NT2/D1 (cell line): ENCODE measurements at places on chromosomes 4 and X.

GRCh38 chr4:168257768-168258167 is 60.8 kb downstream of the DDX60 start:
- DNase-seq: no peak

DNA sequence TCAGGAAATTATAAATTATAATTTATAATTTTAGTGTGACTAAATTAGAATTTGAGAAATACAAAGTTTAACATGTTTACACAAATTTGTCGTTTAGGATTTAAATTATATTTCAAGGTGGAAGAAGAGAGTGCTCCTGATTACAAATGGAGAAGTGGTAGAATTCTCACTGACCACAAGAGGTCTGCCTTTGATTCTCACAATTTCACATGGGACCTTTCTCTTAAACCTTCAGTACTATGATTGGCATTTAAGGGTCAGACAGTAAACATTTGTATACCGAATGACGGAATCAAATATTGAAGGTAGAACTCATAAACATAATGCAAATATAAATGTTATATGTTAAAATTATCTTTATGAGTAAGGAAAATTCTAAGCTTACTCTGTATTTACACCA is 171.7 kb downstream of the SLIT2 start:
- DNase-seq: no peak

GRCh38 chrX:116378961-116379360 is 57.4 kb upstream of the SLC6A14 start:
- DNase-seq: no peak

- no peak for DNase-seq
Observed at GRCh38 chrX:13471269-13471668, 98.1 kb upstream of the EGFL6 start.

DNA sequence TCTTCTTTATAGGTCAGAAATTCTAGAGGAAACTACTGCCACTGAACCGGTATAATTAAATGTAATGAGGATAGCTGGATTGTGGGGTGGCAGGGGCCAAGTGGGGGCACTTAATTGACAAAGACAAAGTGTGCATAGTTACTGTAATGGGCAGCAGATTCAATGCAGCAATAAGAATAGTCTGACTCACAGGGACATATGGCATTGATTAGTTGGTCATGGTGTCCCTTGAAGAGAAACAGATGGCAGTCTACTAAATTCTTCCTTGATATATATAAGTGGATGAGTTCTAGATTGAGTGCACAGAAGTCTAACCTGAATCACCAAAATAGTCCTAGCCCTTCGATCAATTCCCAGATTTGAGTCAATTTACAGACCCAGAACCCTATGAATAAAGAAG is 31.6 kb downstream of the ETDC start:
- DNase-seq: no peak

- DNase-seq: no peak
Observed at GRCh38 chr4:20017777-20018115, 234.0 kb upstream of the SLIT2 start.

DNA sequence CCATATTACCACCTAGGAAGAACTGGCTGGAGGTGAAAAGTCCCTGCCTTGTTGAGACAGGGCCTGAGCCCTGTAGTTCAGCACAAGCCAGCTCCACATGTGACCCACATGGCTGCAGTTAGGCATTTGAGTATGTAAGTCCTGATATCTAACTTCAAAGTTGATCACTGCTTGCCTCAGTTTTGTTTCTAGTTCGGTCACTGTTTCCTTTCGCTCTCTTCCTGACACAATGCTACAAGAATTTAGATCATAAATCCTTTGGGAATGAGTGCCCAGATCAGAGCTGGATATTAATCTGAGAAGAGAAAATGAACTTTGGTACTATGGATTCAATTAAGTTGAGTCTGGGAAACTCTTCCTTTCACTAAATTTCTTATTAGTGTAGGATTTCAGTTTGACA is 48.4 kb downstream of the AKAP4 start:
- DNase-seq: no peak

- DNase-seq: peak; percentile 8
Observed at GRCh38 chr4:44927399-44928380, 201.3 kb upstream of the GNPDA2 start.

GRCh38 chr4:53004497-53005148 is 142.5 kb downstream of the RASL11B start:
- DNase-seq: no peak

- no peak for DNase-seq
Observed at GRCh38 chrX:100975212-100975611, 5.7 kb downstream of the ARL13A start.

DNA sequence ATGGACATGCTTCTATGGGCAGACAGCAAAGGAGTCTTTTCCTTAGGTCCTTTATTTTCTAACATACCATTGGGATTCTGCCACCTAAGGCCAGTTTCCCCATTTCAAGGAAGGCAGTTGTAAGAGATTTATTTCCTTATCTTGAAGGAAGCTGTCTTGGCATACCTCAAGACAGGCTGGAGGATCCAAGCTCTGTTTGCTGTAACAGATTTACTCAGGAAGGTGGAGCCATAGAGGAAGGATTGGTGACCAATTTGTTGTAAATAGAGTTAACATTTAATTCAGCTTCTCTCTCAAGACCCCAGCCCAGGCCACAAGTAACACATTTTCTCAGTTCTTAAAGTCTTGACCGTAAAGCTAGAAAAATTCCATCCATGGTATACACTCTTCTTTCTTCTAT is 131.6 kb upstream of the TENM3 start:
- no peak for DNase-seq

GRCh38 chrX:135345107-135345589 is 35.9 kb downstream of the ETDC start:
- DNase-seq: no peak

DNA sequence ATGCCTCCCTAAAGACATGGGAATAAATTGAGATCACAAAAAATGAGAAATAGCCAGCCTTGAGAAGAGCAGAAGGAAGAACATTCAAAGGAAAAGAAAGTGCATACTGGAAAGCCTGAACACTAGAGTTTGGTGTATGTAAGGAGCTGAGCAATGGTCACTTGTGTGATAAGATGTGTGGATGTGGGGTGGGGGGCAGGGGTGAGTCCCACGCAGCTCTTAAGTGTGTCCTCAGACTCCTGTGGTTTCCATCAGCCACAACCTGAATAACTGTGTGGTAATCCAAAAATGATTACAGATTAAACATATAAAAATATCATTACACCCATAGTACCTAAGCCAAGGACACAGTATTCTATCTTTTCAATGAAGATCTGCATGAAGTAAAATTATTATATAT is 59.9 kb downstream of the ELOVL6 start:
- DNase-seq: no peak

DNA sequence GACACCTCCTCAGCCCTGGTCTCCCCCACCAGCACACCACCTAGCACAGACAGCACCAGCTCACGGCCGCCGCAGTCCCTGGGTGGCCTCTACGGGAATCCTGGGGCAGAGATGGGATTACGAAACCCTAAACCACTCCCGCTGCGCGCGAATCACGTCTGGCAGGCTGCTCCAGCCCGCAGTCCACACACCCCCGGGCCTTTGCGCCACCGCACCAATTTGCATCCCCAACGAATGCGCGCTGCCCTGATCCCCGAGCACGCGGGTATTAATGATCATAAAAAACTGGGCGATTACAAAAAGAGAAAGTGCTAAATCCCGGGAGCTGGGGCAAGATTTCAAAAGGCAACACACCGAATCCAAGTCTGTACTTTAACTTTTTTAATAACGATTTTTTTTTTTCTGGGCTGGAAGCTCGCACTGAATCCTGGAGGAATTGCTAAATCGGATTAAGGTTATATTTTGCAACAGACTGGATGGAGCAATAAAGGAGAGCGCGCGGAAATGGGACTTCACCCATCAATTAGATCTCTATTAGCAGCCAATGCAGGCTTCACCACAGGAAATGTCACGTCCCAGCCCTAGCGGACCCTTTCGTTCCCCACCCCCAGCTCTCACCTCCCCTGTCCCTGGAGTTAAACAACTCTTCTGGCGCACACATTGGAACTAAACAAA is 69.8 kb upstream of the TMEM33 start:
- no peak for DNase-seq

- DNase-seq: no peak
Observed at GRCh38 chr4:73901031-73901430, 31.8 kb downstream of the CXCL1 start.

GRCh38 chrX:40867352-40867751 is 132.0 kb upstream of the MED14 start:
- DNase-seq: no peak

DNA sequence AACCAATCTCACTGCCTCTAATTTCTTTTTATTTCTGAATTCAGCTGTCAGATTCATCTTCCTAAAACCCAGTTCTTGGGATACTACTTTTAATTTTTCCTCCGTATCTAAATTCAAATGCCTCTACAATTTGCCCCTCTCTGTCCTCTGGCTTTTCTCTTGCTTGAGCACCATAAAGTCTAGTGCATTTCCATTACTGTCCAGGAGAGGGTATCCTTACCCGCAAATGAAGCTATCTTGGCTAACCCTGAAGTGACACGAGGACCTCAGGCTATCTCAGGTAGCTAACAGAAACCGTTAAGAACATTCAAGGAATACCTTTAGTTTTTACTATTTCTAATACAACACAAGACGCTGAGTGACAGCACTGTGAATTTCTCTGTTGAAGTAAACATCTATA is 49.4 kb upstream of the PRR32 start:
- DNase-seq: peak; percentile 25

GRCh38 chr4:58809948-58810347 is 1699.8 kb upstream of the IGFBP7 start:
- DNase-seq: no peak

- no peak for DNase-seq
Observed at GRCh38 chrX:69389101-69389501, 115.0 kb upstream of the NALF2 start.

- DNase-seq: no peak
Observed at GRCh38 chr4:119128148-119128547, 7.5 kb upstream of the MYOZ2 start.

DNA sequence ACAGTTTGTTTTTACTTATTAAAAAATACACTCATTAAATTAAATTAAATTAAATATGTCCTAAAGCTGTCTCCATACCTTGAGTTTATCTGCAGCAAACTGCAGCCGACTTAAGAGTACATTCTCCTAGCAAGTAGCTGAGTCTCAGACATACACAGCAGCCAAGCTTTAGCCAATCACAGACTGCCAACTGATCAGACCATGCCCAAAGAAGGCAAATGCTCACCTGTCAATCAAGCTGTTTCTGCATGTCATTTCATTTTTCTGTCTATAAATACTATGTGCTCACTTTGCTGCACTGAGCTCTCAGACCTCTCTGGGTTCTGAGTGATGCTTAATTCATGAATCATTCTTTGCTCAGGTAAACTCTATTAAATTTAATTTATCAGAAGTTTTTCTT is 280.9 kb upstream of the EPHA5 start:
- no peak for DNase-seq

- DNase-seq: no peak
Observed at GRCh38 chr4:124201636-124202035, 510.9 kb downstream of the ANKRD50 start.

- DNase-seq: no peak
Observed at GRCh38 chr4:54945838-54946237, 179.6 kb downstream of the KDR start.

DNA sequence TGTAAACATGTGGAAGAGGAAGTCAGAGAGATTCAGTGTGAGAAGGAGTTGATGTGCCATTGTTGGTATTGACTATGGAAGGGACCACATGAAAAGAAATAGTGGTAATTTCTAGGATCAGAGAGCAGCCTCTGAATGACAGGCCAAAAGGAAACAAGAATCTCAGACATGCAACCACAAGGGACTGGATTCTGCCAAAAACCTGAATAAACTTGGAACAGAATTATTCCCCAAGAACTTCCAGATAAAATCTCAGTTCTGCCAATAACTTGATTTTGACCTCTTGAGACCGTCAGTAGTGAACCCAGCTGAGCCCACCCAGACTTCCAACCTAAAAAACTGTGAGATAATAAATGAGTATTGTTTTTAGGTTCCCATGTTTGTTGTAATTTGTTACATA is 653.6 kb upstream of the NR3C2 start:
- no peak for DNase-seq

- DNase-seq: no peak
Observed at GRCh38 chr4:3192188-3192587, 56.8 kb upstream of the MSANTD1 start.

DNA sequence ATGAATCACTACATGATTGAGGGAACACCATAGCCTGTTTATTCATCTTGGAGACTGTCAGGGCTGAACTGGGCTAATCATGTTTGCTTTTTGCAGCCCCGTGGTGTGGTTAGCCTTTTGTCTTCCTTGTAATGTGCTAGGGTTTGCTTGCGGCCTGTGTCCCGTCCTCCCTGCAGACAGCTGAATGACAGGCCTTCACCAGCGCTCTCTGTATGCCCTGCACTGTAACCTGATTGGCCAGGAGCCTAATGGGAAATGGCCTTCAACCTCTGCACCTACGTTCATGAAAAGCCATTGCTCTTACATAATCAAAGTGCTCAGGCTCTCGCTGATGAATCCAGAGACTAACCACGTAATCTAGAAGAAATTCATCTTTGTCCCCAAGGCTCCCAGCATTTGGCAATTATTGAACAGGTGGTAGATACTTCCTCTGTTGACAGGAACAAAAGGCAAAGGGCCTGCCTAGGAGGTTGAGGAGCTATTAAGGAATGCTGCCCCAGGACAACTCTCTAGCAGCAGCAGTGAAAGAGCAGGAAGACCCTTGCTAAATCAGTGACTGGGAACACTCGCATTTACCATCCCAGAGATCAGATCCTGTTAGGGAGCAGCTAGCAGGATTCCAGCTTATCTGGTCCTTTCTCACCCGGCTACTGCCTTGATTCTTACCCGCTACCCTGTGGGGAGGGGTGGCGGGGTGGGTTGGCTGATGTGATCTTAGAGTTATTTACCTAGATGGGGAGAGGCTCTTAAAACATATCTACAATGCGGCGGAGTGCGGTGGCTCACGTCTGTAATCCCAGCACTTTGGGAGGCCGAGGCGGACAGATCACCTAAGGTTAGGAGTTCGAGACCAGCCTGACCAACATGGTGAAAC is 42.3 kb upstream of the FAT1 start:
- no peak for DNase-seq

- peak; percentile 30 for DNase-seq
Observed at GRCh38 chr4:135185256-135185655, 983.7 kb upstream of the PABPC4L start.

DNA sequence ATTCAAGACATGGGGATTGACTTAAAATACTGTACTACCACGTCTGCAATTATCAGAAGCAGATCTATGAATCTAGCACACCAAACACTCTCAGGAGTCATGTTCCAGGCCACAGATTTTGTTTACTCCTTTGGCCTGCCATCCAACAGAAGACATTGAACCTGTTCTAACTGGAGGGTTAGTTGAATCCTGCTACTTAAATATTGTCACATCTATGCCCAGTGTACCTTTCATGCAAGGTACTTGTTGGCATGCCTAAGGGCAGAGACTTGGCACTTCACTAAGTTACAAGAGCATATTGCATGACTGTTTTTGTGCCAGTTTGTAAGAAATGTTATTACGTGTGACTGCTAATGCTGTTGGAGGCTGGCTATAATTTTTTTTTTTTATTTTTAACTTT is 126.9 kb upstream of the BCOR start:
- DNase-seq: no peak

DNA sequence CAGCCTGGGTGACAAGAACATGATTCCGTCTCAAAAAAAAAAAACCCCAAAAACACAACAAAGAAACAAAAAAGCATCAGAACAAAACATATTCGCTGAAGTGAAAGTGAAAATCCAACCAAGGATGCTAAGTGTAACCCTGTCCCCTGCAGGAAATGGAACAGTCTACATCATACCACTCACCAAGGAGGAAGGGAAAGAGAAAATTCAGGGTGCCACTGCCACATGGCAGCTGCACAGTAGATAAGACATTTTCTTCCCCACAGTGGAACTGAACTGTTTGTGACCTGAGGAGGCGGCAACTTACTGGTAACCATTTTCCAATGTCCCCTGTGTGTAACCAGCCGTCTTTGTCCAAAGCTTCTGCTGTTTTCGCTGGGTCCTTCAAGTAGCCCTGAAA is 28.2 kb upstream of the CENPU start:
- DNase-seq: no peak
